Prostate gland (tissue), 2 donors: ENCODE measurements at places on chromosomes 6 and 20.

- DNase-seq, result no peak
Measured at GRCh38 chr6:150604467-150604866, 4.8 kb downstream of the PLEKHG1 start.

GRCh38 chr6:110044622-110045021, 66.5 kb downstream of the GPR6 start:
- DNase-seq, result no peak

- no peak for DNase-seq
Measured at GRCh38 chr6:42555477-42556457, 8.1 kb upstream of the UBR2 start.

- DNase-seq, result no peak
Measured at GRCh38 chr6:145898376-145898775, 65.8 kb downstream of the SHPRH start.

DNA sequence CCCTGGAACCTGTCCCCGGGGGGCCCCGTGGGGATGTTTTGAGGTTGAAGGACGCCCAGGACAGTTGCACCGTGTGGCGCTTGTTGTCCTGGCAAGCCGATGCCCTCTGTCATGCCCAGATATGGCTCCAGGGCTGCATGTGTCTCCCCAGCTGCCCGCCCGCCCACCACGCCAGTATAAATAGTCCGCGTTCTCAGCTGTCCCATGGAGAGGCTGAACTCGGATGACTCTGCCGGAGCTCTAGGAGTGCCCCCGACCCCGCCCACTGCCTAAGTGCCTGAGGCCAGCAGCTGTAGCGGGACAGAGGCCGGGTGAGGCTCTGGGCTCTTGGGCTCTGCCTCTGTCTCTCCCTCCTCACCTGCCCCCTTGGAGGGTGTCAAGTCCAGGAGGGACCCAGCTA, 83.0 kb upstream of the GATA5 start:
- no peak for DNase-seq

- no peak for DNase-seq
Measured at GRCh38 chr20:32820698-32821377, 1.1 kb downstream of the MAPRE1 start.

- no peak for DNase-seq
Measured at GRCh38 chr6:122400462-122401089, 1.1 kb downstream of the HSF2 start.

GRCh38 chr20:36272547-36273220, 33.5 kb upstream of the DLGAP4 start:
- DNase-seq, result no peak

GRCh38 chr20:6811262-6812035, 44.0 kb downstream of the BMP2 start:
- no peak for DNase-seq
